ENCODE measurements at places on chromosomes 5 and 9.

DNA sequence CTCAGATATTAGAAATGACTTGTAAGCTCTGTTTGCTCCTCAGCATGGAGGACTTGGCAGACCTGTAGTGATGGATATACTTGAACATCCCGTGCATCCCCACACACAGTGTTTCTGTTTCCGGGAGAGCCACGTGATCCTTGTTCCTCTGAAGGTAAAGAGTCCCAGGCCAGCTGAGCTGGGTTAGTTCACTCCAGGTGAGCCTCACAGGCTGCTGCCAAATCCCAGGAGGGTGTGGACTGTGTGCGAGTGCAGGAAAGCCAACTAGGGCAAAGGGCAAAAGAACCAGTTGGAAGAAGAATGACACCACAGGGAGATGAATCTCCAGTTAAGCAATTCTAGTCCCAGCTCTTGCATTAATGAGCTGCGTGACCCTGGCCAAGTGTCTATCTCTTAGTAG, 10.4 kb upstream of the TOMM5 start:
- DNase-seq: no peak

- DNase-seq: no peak
Observed at GRCh38 chr9:137218754-137219271, 3.2 kb downstream of the RNF208 start.

DNA sequence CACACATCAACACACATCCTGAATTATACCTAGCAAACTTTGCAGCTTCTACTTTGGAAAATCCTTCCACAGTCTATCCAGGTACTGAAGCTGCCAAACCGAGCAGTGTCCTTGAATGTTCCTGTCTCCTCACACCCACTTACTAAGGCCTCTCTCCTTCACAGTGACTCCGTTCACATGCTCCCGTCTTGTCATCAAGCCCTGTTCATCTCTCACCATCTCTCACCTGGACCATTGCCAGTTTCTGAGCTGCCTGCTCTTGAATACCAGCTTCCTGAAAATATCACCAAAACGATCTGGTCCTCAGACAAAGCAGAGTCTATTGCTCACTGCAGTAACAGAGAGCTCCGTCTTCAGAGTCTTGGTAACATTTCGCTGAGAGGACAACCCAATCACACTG, 57.4 kb downstream of the GCNT1 start:
- DNase-seq: no peak

GRCh38 chr9:8863886-8864544, 1064.4 kb upstream of the DMAC1 start:
- DNase-seq: no peak

DNA sequence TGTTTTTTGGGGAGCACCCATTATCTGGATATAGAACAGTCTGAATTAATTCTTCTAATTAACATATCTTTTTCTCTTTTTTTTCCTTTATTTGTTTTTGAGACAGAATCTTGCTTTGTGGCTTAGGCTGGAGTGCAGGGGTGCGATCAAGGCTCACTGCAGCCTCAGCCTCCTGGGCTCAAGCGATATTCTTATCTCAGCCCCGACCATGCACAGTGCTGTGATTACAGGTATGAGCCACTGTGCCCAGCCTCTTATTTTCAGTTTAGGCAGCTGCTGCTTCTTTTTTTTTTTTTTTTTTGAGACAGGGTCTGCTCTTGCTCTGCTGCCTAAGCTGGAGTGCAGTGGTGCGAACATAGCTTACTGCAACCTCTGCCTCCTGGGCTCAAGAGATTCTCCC, 20.2 kb downstream of the UBE2R2 start:
- no peak for DNase-seq

All from CD8-positive, alpha-beta T cell (primary cell).